ENCODE measurements at places on chromosomes 4 and X. TPM values are rescaled to one million over a fixed set of nuclear protein-coding genes. Genes with fewer than 3 reads are reported as not detected.

DNA sequence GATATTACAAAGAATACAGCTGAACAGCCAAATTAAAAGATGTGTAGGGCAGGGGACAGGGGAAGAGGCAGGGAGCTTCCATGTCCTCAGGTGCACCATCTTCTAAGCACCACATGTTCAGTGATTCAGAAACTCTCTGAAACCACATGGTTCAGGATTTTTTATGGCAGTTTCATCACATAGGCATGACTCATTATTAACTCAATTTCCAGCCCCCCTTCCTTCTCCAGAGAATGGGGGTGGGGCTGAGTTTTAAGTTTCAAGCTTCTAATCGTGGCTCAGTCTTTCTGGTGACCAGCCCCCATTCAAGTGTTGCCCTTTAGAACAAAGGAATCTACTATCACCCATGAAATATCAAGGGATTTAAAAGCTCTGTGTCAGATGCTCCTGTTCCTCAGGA lies 317.8 kb upstream of the GALNT7 start:
- H3K27ac ChIP-seq, result peak overlapping the region; percentile 37
- DNase-seq, result no peak
- H3K36me3 ChIP-seq, result no peaks in the 10 kb centered on the region

GRCh38 chrX:39601231-39602177 lies 496.3 kb downstream of the BCOR start:
- no peak overlapping the region for H3K4me3 ChIP-seq
- peaks cover 7% of the 10 kb centered on the region for H3K4me1 ChIP-seq
- peaks cover 3% of the 10 kb centered on the region for H3K27me3 ChIP-seq
- no peaks in the 10 kb centered on the region for H3K36me3 ChIP-seq
- H3K27ac ChIP-seq, result no peak overlapping the region
- DNase-seq, result no peak

DNA sequence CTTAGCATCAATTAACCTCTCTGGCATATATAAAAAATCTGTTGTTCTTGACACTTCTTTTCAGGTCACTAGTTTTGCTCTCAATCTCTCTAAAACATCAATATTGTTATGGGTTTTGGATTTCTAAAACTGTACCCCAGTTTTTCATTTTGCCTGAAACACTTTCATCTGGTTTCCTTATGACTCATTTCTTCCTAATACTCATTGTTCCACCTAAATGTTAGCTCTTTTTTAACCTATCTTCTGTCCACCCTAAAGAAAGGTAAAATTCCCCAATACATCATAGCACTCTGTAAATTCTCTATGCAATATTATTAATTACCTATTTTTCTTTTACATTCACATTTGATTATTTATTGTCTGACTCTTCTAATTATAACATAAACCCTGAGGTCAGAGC lies 575.5 kb upstream of the NDST4 start:
- DNase-seq, result no peak
- no peaks in the 10 kb centered on the region for H3K36me3 ChIP-seq
- no peak overlapping the region for H3K27ac ChIP-seq
- no peak overlapping the region for H3K4me3 ChIP-seq
- peaks cover 1% of the 10 kb centered on the region for H3K27me3 ChIP-seq
- H3K4me1 ChIP-seq, result no peaks in the 10 kb centered on the region

The DDX53 gene
- total RNA-seq, result not detected

- no peaks in the 10 kb centered on the region for H3K4me1 ChIP-seq
- H3K4me3 ChIP-seq, result no peak overlapping the region
- no peak overlapping the region for H3K27ac ChIP-seq
- no peak for DNase-seq
Observed at GRCh38 chrX:23465105-23465791, 130.6 kb downstream of the PTCHD1 start.

The SPP1 gene
- total RNA-seq, result 16.0 TPM

- no peak for DNase-seq
- no peaks in the 10 kb centered on the region for H3K36me3 ChIP-seq
- H3K27me3 ChIP-seq, result no peaks in the 10 kb centered on the region
Observed at GRCh38 chr4:16206848-16207247, 19.4 kb downstream of the TAPT1 start.

GRCh38 chrX:83829874-83830273 lies 31.1 kb upstream of the CYLC1 start:
- H3K4me1 ChIP-seq, result no peaks in the 10 kb centered on the region
- H3K4me3 ChIP-seq, result no peak overlapping the region
- H3K27me3 ChIP-seq, result no peaks in the 10 kb centered on the region
- no peaks in the 10 kb centered on the region for H3K36me3 ChIP-seq

- H3K27ac ChIP-seq, result peak overlapping the region; percentile 69
- no peaks in the 10 kb centered on the region for H3K27me3 ChIP-seq
- H3K36me3 ChIP-seq, result peaks cover 2% of the 10 kb centered on the region
- no peak overlapping the region for H3K4me3 ChIP-seq
- DNase-seq, result no peak
Observed at GRCh38 chrX:12985331-12985730, 10.4 kb downstream of the TMSB4X start.

The WAS gene
- 0.37 TPM for total RNA-seq
